Eye (tissue), 1 donor: ENCODE measurements at places on chromosomes 7 and 10.
A peak's percentile ranks its signal among the peaks of the same experiment; 100 is the strongest.

DNA sequence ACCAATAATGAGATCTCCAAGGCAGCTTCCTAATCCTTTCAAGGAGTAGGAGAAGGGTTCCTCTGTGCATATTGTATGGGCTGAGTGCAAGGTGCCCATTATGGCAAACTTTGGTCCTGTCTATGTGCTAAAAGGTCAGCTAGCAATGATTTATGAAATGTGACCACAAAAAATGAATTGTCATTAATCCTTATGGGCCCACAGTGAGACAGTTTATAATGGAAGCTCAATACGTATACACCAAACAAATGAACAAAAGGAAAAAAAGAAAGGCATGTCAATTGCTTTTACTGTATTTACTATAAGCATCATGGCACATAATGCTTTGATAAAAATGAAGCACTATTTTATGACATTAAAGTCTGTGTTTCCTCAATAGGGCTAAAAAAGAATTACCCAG, 54.5 kb downstream of the ELAPOR2 start:
- no peak for DNase-seq

DNA sequence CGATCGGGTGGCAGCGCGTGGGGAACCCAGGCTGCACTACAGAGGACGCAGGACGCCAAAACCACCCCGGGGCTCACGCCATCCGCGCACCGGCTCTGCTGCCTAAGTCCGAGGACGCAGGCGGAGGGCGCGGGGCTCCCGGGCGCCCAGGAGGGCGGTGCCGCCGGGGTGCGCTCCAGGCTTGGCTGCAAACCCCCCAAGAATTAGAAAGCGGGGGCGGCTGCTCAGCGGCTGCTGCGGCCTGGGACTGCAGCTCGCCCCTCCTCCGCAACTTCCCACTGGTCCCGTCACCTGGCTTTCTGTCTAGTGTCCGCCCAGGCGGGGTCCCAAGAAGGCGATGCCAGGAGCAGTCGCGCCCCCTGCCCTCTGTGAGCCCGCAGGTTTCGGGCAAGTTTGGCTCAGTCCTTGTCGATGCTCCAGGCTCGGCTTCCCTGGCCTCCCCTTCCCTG, 1.7 kb upstream of the POU6F2 start:
- DNase-seq: peak; percentile 54

DNA sequence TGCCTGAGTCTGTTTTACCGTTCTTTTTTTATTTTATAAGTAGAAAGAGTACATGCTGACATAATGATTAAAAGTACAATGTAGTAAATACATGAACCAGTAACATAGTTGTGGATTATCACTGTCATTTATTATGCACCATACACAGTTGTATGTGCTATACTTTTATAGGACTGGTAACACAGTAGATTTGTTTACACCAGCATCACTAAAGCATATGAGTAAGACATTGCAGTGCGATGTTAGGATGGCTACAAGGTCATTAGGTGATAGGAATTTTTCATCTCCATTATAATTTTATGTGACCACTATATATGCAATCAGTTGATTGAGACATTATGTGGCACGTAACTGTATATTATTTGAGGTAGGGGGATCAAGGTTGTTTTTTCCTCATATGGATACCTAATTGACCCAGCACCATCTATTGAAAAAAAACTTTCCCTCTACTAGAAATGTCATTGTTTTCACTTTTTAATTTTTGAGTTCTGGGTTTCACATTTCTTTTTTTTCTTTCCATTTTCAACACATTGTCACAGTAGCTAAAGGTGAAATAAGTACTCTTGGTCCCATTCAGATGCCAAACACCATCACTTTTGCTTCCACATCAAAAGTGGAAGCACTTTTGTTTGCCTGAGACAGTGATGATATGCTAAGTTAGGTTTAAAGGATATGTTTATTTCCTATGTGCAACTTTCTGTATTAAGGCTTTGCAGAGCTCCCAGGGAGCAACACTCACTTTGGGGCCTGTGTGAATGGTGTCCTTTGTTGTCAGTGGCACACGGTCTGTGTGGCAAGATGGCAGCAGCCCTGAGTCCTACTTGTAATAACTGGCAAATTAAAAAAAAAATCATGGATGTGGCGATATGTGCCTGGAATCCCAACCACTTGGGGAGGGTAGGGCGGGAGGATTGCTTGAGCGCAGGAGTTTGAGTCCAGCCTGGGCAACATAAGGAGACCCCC, 17.1 kb downstream of the UBE2D1 start:
- no peak for DNase-seq

GRCh38 chr10:50426485-50426884, 175.2 kb upstream of the ASAH2 start:
- no peak for DNase-seq

DNA sequence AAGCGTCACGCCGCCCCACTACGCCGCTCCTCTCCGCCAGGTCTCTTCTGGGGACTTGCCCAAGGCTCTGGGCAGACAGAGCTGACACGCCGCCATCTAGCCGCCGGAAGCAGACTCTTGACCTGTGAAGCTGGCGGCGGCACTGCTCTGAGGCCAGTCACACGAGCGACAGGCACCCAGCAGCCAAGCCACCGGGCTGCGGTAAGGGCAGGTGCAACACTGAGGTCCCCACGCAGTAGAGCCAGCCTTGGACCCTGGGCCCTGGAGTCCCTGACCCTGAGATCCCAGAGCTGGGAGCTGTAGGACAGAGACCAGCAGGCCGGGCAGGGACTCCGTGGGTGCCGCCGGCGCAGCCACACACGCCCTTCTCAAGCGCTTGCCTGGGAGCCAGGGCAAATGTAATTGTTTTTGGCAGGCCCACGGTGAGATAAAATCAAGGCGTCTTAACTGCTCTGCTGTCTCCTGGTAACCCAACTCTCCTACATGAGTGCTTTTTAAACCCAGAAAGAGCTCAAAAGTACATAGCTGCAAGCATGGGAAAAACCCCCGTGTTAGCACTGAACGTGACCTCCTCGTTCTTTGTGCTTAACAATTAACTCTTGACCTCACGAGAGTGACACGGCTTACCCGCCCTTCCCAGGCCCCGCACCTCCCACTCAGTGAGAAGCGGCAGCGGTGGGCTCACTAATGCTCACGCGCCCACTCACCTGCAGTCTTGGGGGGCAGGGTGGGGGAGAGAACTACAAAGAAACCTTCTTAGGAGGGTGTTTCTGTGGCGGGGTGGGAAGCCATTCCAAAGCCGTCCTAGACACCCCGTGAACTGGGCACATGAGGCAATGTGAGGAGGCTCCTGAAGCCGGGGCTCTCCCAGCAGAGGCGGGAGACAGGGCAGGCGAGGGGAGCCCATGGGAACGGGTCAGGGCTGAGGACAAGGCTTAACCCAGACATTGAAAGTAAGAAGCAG, 8.5 kb downstream of the GPER1 start:
- DNase-seq: peak; percentile 74

- peak; percentile 22 for DNase-seq
Observed at GRCh38 chr10:121183707-121184106, 332.5 kb downstream of the WDR11 start.

DNA sequence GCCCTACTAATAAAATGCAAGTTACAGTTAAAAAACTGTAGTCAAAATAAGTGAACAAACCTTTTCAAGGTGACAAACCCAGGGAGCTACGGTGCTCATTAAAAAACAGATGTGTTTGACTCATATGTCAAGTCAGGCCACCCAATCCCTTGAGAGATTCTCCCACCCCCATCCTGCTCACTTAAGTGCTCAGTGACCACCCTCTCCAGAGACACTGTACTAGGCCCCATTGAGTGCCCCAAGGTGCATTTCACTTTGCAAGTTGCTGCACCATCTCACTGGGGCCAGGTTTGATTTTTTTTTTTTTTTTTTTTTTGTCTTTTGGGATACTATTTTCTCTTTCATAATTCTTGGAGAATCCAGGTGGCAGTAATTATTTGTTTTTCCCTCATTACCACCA, 1.9 kb downstream of the ERV3-1 start:
- no peak for DNase-seq

- peak; percentile 10 for DNase-seq
Observed at GRCh38 chr7:125061776-125062397, 132.3 kb upstream of the POT1 start.

- no peak for DNase-seq
Observed at GRCh38 chr7:78081888-78082287, 283.3 kb downstream of the PHTF2 start.

DNA sequence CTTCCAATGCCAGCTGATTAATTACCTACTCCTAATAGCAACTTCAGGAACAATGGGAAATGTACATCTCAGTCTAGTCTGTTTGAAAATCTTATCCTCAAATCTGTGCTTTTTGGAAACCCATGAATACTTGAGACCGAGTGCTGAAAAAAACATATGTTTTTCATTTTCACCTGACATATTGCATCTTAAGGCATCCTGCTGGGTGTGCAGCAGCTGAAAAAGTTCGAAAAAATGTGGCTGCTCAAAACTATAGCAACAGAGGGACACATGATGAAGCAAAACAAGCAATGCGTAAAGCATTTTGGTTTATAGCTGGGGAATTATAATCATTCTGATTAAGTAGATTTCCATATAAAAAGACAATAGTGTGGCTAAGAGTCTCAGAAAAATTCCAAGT, 218.0 kb downstream of the CREB5 start:
- no peak for DNase-seq

- no peak for DNase-seq
Observed at GRCh38 chr10:551373-552252, 137.9 kb downstream of the DIP2C start.

DNA sequence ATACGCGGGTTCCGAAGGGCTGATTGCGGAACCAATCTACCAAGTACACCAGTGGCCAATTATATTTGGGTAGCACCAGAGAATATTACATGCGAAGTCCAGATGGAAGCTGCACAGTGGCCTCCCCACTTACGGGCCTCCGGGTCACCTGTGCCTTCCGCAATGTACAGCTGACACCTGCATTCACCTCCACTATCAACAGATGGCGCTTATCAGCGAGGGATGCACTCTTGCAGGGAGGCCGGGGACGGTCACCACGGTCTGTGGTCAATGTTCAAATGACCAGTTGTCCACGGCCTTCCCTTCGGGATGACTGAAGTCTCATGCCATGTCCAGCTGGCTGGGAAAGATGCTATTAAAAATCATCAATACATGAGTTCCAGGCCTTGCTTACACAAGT, 47.6 kb downstream of the SLIT1 start:
- DNase-seq: peak; percentile 39

GRCh38 chr7:71769326-71769725, 637.4 kb downstream of the GALNT17 start:
- DNase-seq: no peak

DNA sequence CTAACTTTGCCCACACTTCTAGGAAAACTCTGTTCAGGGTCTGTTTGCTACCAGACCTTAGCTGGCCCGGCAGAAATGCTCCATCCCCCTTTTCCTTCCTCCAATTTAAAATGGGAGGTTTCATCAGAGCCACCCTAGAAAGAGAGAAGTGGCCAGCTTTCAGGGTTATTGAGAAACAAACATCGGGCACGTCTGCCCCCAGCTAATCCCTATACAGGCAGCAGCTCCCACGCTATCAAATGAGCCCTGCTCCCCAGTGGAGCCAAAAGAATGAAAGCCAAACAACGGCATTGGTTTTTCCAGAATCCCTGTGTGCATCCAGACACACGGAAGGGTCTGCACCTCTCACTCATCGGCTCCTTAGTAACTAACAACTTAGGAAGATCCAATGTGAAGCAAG, 132.5 kb downstream of the GRID1 start:
- DNase-seq: no peak

DNA sequence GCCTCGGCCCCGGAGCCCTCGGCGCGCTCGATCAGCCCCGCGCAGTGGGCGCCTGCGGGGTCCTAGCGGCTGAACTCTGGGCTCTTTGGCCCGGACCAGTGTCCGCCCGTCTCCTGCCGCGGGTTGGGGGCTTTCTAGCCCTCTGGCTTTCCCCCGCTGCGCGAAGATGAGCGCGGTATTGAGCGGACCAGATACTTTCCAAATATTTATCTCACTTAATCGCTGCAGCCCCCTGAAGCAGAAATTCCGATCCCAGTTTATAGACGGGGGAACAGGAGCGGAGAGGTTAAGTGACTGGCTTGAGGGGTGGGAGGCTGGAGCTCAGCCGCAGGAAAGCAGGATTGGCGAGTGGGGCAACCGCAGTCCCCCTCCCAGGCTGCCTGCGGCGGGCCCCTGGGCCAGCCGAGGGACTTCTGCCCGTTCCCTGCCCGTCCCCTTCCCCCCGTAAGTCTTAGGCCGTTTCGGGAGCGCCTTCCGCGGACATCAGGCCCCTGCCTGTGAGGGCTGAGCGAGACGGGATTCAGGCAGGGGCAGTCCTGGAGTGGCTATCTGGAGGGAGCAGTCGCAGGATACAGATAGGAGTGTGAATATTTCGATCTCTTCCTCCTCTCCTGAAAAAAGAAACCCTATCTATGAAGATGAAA, 565 bp downstream of the STRIP2 start:
- peak; percentile 77 for DNase-seq

GRCh38 chr10:77378366-77379349, 258.9 kb downstream of the KCNMA1 start:
- DNase-seq: no peak

DNA sequence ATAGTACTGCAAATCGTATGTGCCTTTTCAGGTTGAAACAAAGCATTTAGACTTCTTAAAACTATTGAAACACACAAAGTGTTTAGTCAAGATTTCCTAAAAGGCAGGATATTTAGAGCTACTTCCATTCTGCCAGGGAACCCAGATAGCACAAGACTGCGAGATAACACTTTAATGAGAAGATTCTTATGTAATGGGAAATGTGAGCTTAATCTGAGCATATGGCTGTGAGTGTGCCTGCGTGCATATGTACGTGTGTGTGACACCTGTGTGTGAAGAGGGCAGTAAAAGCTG, 14.3 kb upstream of the JCAD start:
- no peak for DNase-seq

- DNase-seq: no peak
Observed at GRCh38 chr10:69663369-69663947, 33.4 kb downstream of the FAM241B start.

DNA sequence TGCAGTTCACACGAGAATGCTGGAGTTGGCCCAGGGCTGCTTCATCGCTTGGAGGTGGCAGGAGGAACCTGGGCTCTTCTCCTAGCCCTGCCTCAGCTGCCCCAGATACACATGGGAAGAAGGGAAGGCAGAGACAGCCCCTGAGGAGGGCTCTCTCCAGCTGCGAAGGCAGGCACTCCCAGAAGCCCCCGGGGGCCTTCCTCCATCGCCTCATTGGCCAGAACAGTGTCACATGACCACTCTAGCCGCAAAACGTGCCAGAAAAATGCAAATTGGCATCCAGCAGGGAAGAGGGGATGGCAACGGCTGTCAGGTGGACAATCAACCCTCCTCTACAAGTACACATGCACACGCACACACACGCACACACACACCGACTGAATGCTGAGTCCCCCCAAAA, 217.8 kb upstream of the FRMD4A start:
- no peak for DNase-seq
